ENCODE measurements at places on chromosomes 1 and 21.

GRCh38 chr1:215665215-215665614 is 98.1 kb downstream of the KCTD3 start:
- DNase-seq, result no peak

DNA sequence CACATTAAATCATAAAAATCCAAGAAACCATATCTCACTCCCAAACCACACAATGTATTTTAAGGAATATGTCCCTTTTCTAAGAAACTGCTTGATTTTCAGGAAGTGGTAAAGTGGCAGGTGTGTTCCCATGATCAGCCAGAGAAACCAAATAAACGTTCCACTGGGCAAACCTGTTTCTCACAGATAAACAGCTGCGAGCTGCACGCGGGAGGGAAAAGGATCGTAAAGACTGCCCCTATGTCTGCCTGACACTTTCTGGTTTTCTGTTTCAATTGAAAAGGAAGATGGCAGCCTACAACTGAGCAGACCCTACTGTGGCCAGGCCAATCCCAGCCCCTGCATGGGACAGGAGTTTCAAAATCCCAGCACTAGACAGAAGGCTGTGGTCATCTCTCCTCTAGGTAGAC is 36.6 kb downstream of the HIVEP3 start:
- DNase-seq, result peak; percentile 50

DNA sequence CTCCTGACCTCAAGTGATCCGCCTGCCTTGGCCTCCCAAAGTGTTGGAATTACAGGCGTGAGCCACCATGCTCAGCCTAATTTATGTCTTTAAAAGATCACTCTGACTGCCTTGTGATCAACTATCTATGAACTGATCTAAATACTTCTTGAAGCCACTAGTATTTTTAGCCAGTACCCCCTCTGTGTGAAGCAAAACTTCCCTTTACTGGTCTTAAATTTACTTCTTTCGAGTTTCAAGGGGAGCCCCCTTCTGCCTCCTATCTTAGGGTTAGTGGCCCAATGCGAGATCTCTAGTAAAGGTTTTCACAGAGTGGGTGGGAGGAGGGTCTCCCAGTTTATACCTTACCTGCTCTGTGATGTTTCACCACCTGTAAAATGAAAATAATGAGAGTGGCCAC is 66.1 kb upstream of the RPL11 start:
- no peak for DNase-seq

- DNase-seq, result no peak
Observed at GRCh38 chr1:32902535-32902920, 1.3 kb upstream of the TMEM54 start.

DNA sequence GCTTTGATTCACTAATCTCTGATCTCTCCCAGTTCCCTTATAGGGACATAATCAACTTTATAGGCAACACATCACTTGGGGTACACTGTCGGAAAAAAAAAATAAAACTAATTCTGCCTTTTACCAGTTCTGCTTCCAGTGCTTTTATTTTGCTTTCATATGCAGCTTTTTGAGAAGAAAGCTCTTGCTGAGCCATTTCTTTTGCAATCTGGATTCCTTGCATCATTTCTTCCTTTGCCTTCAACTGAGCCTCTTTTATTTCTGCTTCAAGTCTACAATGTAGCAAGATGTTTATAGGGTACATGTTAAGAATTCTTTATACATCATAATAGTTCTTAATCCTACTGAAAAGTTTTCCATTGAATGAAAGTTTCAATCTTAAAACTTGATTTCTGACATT is 30.6 kb downstream of the KIF14 start:
- no peak for DNase-seq

DNA sequence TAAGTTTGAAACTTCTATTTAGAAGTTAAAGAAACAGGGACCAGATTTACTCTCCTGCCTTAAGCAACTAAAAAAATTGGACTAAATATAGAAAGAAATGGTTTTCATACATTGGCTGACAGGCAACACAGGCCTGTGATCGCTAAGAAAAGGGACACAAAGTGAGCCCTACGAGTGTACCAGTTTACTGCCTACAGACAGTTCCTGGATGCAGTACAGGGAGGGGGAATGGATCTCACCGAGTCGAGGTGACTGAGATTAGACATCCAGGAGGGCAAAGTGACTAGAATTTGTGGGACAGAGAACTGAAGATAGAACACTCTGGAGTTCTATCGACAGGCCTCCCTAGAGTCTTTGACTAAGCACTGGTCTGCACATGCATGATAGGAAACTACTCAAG is 16.0 kb downstream of the PHC2 start:
- DNase-seq, result no peak

GRCh38 chr1:40782371-40782956 is 1.1 kb upstream of the KCNQ4 start:
- DNase-seq, result peak; percentile 28

DNA sequence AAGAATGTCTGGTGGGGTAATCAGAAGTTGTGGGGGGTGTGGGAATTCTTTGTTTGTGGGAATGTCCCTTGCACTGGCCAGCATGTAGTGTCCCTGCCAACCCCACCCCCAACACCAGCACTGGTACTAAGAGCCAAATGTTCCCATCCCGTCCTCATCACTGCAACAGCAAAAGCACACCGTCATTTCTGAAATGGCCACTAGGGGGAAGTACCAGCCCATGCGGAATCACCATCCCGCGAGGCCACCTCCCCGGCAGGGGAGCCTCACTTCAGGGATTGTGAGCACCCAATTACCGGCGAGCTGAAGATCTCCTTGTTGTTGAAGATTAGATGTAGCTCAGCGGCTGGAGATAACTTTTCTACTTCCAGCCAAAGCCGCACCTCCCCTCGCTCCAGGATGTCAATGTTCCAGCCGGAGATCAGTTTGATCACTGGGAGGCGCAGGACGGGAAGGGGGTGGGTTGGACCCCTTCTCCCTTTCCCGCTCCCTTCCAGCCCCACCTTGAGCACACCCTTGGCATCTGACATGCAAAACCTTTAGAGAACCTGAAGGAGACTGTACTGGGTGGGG is 41.0 kb downstream of the MYOM3 start:
- peak; percentile 80 for DNase-seq

DNA sequence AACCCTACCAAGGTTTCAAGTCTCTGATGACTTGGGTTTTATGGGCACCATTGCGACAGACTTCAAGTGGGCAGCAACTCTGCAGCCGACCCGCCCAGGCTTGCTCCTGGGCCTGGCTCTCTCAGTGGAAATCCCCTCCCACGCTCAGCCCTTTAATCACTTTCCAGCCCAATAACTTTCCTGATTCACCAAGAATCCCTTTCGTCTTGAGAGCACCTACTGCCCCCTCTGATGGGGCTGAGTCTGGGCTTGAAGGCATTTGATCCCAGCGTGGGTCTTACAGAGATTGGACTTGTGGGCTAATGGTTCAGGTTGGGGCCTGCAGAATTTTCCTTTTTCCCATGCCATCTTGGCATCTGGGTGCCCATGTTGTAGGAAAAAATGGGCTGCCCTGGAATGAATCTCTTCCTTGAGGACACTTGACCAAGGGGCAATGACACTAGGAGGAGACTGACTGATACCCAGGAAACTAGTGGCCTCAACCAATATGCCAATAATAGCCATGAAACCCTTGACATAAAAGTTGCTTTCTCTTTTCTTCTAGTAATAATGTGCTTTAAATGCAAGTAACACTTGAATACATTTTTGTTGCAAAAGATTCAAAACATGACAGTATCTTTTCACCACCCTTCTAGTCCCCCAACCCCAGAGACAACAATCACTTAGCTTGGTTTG is 7.8 kb upstream of the PHLDA3 start:
- no peak for DNase-seq

DNA sequence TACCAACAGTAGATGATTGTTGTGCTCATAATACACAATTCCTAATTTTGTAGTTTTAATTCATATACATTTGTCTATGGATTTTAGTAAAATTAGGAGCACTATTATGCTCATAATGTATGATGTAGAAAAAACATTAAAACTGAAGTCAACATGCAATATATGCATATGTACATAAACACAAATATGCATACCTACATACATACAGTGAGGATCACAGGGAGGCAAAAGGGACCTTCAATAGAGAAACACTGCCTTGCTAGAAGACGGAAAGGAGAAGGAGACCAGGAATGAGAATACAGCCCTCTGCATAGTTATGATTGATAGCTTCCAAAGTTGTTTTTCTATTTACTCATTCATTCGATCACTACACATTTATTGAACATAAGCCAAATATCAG is 606.5 kb downstream of the LMO4 start:
- DNase-seq, result no peak

GRCh38 chr1:157399984-157400382 is 152.3 kb downstream of the FCRL5 start:
- no peak for DNase-seq

- DNase-seq, result no peak
Observed at GRCh38 chr1:200154069-200154767, 126.7 kb downstream of the NR5A2 start.

GRCh38 chr1:109025694-109026093 is 16.2 kb downstream of the WDR47 start:
- no peak for DNase-seq

DNA sequence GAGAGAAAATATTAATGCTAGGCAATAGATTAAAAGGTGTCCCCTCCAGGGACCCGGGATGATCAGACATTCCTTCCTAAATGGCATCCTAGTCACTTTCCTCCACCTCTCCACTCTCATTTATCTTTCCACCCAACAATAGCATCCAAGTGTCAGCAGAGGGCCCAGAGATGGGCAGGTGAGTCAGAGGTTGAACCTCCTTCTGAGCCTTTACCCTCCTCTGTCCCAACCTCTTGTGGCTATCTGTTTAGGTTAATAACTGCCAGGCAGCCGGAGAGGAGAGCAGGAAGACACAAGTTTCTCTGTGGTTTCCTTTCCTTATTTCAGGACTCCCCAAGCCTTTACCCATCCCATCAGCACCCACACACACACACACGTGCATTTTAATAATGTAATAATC is 4.1 kb downstream of the GJA5 start:
- DNase-seq, result no peak

GRCh38 chr21:29299916-29300806 is 1.4 kb downstream of the BACH1 start:
- DNase-seq, result peak; percentile 27

- DNase-seq, result peak; percentile 49
Observed at GRCh38 chr21:36203603-36203889, 46.9 kb downstream of the DOP1B start.

DNA sequence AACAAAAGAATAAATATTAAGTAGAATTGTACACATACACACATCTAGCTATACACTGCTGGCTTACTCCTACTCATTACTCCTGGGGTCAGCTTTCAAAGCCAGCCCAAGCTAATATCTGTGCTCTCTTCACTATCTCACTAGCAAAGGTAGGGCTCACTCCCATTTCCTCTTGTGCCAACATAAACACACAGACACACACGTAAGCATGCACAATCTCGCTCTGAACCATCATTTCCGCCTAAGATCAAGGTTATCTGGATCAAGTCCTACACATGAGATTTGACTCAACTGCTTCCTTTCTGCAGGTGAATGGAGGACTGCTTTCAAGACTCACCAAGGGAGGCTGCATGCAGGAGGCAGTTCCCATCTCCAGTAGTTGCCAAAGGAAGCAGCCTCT is 28.8 kb upstream of the MTMR11 start:
- DNase-seq, result no peak

DNA sequence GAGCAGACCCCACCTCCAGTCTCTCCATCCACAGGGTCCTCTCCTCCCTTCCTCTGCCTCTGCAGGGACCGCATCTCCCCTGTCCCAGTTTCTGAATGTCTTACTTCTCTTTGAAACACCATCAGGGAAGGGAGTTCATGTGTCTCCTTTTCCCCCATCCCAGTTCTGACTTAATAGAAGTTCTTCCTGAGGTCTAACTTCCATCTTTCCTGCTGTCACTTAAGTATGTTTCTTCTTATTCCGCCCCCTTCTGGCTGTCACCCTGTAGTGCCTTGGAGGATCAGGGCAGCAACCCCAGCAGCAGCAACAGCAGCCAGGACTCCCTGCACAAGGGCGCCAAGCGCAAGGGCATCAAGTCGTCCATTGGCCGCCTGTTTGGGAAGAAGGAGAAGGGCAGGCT is 29.3 kb downstream of the MYOG start:
- no peak for DNase-seq

DNA sequence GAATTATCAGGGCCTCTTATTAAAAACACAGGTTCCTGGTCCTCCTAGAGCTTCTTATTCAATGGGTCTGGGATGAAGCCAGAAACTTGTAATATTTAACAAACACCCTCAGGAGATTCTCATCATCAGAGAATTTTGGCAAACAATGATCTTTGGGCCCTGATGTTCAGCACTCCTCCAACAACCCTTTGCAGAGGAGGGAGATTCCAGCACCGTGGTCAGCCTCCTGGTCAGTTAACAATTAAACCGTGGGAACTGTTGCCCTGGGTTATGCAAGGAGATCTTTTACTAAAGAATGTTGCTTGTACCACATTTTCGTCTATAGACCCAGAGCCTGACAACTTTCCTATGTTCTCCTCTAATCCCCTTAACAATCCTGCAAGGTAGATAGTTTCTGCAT is 294.4 kb downstream of the PLPP3 start:
- peak; percentile 71 for DNase-seq
